ENCODE measurements at places on chromosomes 5 and 9.
A peak's percentile ranks its signal among the peaks of the same experiment; 100 is the strongest.

DNA sequence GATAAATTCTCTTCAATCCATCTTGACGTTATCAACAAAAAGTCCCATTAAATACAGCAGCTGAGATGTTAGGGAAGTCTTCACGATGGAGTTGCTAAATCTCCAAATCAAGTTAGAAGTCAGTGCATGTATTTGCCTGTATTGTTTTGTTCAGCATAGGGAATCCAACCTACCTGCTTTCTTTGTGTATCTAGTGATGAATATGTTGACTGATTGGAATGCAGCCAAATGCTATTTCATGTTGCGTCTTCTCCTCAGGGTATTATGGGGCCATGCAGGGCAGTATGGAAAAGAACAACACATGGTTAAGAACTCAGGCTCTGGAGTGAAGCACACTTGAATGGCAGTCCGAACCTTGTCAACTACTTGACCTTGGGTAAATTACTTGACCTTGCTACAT, 529.5 kb upstream of the ZNF462 start:
- no peak for DNase-seq

DNA sequence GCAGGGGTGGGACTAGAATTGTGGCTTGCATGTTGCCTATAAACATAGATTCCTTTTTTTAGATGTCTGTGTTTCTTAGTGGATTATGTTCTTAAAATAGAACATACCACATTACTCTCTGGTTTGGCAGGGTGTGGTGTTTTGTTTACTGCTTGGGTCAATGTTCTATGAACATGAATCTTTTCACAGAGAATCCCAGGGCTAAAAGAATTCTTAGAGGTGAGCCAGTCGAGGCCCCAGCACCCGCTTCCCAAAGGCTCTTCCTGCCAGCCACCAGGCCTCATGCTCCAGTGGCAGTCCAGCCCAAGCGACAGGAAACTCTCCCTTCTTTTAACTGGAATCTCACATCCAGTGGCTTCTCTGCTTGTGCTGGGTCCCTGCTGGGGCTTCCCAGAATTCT, 126.6 kb downstream of the C9orf152 start:
- DNase-seq, result no peak

GRCh38 chr5:14464671-14465070, 116.9 kb upstream of the OTULINL start:
- DNase-seq, result no peak

- no peak for DNase-seq
These were observed 180.7 kb downstream of the ERCC6L2 start for GRCh38 chr9:96056226-96056625.

DNA sequence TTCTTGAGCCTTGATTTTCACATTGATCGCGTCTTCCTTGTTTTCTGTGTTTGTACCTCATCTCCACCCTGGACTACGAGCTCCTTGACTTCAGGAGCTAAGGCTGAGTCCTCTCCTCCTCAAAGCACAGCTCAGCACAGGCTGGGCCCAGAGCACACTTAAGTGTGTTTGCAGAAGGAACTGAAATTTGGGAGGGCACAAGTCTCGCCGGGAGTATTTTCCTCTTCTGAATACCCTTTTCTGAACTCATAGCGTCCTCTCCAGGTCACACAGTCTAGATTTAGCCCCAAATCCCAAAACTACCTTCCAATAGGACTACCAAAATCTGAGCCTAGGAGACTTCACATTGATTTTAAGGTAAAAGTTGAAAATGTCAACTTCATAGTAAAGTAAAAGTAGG, 41.6 kb downstream of the TSTD2 start:
- DNase-seq, result no peak

DNA sequence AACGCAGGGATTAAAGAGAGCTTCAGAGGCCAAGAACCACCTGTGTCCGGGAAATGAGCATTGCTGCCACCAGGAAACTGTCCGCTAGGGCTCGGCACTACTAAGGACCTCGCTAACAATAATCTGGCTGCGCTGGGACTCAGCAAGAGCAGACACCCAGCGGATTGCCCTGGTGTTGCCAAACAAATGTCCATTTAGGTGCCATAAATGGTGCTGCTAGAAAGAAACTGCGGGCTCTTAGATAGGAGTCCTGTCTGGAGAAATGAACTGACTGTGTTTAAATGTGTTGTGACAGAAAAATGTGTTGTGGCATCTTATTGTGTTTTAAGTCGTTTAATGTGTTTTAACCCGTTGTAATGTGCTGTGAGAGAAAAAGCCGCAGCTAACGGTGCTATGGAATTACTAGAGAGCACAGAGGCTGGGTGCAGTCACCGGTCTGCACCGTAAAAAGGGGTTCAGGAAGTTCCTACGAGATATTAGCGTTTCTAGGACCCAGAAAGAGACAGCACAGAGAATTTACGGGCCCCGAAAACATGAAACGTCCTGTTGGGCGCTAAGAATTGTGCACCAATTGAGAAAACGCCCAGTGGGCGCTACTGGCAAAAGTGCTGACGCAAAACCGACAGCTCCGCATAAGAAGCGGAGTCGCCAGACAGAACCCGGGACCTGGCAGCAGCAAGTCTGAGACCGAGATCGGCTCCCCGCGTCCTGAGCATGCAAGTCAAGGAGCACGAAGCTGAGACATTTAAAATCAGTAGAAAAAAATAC, 90.6 kb downstream of the ANXA2R start:
- peak; percentile 83 for DNase-seq

GRCh38 chr9:128523199-128523925, 18.8 kb downstream of the GLE1 start:
- DNase-seq, result no peak

DNA sequence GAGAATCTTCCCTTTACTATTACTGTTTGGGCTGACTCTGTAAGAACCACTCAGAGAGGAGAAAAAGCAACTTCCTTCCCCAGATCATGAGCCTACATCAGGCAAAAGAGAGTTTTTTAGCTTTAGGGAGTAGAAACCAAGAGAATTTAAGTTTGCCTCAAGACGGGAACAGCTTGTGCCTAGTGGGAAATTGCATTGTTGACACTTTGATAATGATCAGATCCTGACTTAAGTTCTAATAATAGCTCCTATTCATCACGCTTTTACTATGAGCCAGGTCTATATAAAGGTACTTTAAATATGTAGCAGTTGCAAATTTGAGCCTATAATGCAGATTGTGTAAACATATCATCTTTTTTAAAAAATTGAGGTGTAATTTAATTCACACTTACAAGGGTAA, 298.2 kb downstream of the MAN2A1 start:
- no peak for DNase-seq

DNA sequence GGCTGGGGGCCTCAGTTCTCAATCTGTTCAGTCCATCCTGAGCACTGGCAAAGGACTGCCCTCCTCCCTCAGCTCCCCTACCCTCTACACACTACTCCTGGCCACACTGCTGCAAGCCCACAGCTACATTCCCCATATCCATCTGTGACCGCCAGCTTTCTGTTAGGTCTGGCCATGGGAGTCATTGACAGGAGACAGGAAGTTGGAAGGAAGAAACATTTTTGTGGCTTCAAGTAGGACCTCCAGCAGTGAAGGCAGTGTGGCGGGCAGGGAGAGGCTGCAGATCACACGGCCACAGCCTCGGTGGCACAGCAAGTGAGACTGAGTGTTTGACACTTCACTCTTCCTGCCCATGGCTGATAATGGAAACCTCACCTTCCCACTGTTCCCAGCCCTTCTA, 55.9 kb downstream of the SECISBP2 start:
- no peak for DNase-seq

DNA sequence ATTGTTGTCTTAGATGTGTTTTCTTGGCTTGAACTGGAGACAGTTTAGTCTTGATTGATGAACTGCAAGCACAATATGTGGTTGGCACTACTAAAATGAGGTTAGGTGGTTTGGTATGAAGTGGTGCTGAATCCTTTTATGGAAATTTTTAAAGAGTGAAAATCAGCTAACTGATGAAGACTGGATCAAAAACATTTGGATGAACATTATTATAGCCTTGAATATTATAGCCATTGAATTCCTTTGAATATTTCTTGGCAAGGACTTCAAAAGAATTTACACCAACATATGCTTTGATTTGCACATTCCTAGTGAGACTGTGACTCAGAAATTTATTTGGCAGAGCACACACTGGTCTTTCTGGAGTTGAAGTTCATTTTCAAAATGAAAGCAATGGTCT, 318.3 kb downstream of the CHSY3 start:
- no peak for DNase-seq

DNA sequence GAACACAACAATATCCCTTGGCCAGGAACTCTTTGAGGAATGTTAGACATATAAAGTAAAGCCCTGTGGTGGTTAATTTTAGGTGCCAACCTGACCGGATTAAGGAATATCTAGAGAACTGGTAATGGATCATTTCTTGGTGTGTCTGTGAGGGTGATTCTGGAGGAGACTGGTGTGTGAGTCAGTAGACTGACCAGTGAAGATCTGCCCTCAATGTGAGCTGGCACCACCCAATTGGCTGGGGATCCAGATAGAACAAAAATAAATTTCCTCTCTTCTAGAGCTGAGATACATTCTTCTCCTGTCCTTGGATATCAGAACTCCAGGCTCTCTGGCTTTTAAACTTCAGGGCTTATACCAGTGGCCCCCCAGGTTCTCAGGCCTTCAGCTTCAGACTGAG, 56.2 kb upstream of the TNPO1 start:
- no peak for DNase-seq

- DNase-seq, result no peak
These were observed 326.1 kb downstream of the EDIL3 start for GRCh38 chr5:84058561-84058960.

- no peak for DNase-seq
These were observed 171.1 kb downstream of the SAXO1 start for GRCh38 chr9:18861609-18862544.

DNA sequence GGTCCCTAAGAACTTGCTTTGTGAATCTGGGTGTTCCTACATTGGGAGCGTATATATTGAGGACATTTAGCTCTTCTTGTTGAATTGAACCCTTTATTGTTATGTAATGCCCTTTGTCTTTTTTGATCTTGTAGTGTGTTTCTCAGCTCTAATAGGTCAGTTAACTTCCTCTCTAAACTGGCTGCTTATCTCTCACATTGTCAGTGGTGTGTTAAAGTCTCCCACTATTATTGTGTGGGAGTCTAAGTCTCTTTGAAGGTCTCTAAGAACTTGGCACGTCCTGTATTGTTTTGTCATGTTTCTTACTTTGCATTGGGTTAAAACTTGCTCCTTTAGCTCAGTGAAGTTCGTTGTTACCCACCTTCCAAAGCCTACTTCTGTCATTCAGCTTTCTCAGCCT, 36.2 kb downstream of the RIC1 start:
- no peak for DNase-seq

GRCh38 chr5:112880219-112880964, 19.3 kb downstream of the SRP19 start:
- DNase-seq, result no peak

DNA sequence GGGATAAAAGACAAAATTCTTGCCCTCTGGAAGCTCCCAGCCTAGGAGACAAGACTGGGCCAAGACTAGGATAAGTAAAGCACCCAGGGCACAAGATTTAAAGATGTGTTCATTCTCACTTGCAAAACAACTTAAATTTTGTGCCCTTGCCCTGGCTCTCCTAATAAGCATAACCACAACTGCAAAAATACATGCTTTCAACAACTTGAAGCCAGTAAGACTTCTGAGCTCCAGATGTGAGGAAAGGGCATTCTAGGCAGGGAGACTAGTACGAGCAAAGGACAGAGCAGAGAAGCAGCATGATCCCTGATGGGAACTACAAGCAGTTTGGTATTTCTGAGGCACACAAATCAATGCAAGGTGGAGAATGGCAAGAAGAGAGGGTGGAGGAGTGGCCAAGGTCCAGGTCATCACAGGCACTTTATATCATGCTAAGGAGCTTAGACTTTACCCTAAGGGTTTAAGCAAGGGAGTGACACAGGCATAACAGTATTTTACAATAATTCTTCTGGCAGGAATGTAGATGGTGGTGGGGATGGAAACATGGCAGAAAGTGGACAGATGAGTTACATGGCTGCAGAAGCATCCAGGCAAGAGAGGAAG, 30.1 kb upstream of the SIL1 start:
- DNase-seq, result no peak

GRCh38 chr5:107658528-107658927, 12.2 kb downstream of the EFNA5 start:
- DNase-seq, result no peak

DNA sequence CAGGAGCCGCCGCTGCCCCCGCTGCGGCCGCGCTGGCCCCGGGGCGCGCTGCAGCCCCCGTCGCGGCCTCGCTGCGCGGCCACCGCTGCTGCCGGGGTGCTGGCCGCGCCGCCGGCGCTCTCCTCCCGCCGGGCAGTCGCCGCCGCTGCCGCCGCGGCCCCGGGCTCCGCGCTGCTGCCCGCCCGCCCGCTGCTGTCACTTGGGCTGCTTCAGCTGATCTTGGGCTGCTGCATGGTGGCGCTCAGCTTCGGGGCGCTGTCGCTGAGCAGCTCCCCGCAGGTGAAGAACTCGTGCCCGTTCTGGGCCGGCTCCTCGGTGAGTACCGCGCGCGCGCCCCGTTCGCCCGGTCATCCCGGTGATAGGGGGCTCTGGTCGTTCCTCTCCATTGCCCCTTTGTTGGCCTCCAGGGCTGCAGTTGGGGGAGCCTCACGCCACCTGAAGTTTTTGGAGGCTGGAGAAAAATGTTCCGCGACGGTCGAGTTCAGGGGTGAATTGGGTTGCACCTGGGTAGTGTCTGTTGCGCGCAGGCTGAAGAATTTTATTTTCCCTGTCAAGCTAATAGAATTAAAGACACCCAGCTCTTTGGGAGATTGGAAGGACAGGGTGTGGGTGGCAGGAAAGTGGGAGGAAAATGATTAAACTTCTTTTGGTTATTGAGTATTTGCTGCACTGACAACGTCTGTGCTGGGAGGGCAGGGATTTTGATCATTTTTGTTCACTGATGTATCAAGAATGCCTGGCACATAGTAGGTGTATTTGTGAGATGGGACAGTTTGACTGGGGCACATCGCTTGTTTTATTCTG, 596 bp downstream of the ENTREP1 start:
- no peak for DNase-seq

All from CD4-positive, alpha-beta T cell treated with Interferon gamma for 1 hour (primary cell).